Left lung (tissue), 14 donors: ENCODE measurements at places on chromosomes 5 and 9. TPM values are rescaled to one million over a fixed set of nuclear protein-coding genes. Genes with fewer than 3 reads are reported as not detected.

Gene ERGIC1
- 229 TPM for total RNA-seq

Gene C9orf152
- 12.5 TPM for total RNA-seq

Gene RFX3
- 10.5 TPM for total RNA-seq

Gene LCN6
- total RNA-seq, result 0.38 TPM

Gene RAB3C
- total RNA-seq, result 2.0 TPM

Gene PCDHA7
- total RNA-seq, result 0.52 TPM

Gene TLR4
- 24.8 TPM for total RNA-seq

Gene SELENOP
- total RNA-seq, result 605 TPM

Gene LCN9
- not detected for total RNA-seq

Gene DND1
- 0.71 TPM for total RNA-seq

Gene ADCY2
- 0.34 TPM for total RNA-seq

Gene SPARC
- 5,045 TPM for total RNA-seq

Gene TMEM252
- not detected for total RNA-seq

Gene ACOT12
- not detected for total RNA-seq

Gene MYMK
- total RNA-seq, result not detected

Gene CDC23
- 18.8 TPM for total RNA-seq

Gene ANKRD55
- 0.94 TPM for total RNA-seq

Gene PCDHB7
- 3.8 TPM for total RNA-seq

Gene FUT7
- total RNA-seq, result 0.17 TPM

Gene CDX1
- total RNA-seq, result 0.52 TPM

Gene SLC34A3
- 0.12 TPM for total RNA-seq

Gene ECSCR
- 48.9 TPM for total RNA-seq

Gene CTXN3
- not detected for total RNA-seq

Gene CMYA5
- total RNA-seq, result 2.7 TPM

Gene SPATA31C1
- total RNA-seq, result not detected

Gene CYSRT1
- total RNA-seq, result 0.44 TPM

Gene SH2D3C
- total RNA-seq, result 21.7 TPM

Gene CCDC183
- total RNA-seq, result 0.44 TPM

Gene MOB3B
- total RNA-seq, result 7.2 TPM

Gene SPINK13
- total RNA-seq, result not detected

Gene SLC24A2
- 0.23 TPM for total RNA-seq

Gene SEMA5A
- total RNA-seq, result 29.5 TPM

Gene ANKRD20A1
- 1.0 TPM for total RNA-seq

Gene PDCD1LG2
- 4.2 TPM for total RNA-seq

Gene LHX3
- total RNA-seq, result not detected

Gene ADAMTS19
- total RNA-seq, result 0.26 TPM

Gene ELOVL7
- 10.9 TPM for total RNA-seq

Gene SIMC1
- total RNA-seq, result 14.7 TPM

Gene RASGRF2
- total RNA-seq, result 7.5 TPM

Gene SLCO6A1
- total RNA-seq, result not detected

Gene SLC6A7
- not detected for total RNA-seq

Gene IL5
- not detected for total RNA-seq

Gene OMD
- total RNA-seq, result 8.5 TPM

Gene MORN5
- total RNA-seq, result not detected

Gene PCAT7
- 0.23 TPM for total RNA-seq

Gene PCDHGB3
- 2.4 TPM for total RNA-seq

Gene SHC3
- 12.7 TPM for total RNA-seq

Gene PCDHB16
- 3.1 TPM for total RNA-seq

Gene MLANA
- not detected for total RNA-seq

Gene INSL6
- not detected for total RNA-seq

Gene PCDHGA8
- 0.76 TPM for total RNA-seq

Gene ACSL6
- 1.1 TPM for total RNA-seq

Gene PCDHAC1
- total RNA-seq, result 6.7 TPM

Gene MOCS2
- 38.8 TPM for total RNA-seq

Gene PCDHB5
- total RNA-seq, result 7.5 TPM

Gene LECT2
- not detected for total RNA-seq

Gene MINAR2
- not detected for total RNA-seq

Gene S100Z
- total RNA-seq, result 0.52 TPM

Gene SPAAR
- 6.8 TPM for total RNA-seq
